ENCODE measurements at places on chromosomes 16 and 17.

GRCh38 chr17:9361188-9361955 lies 214.2 kb downstream of the STX8 start:
- DNase-seq = no peak

GRCh38 chr16:11133344-11133943 lies 122.6 kb downstream of the SOCS1 start:
- no peak for DNase-seq

DNA sequence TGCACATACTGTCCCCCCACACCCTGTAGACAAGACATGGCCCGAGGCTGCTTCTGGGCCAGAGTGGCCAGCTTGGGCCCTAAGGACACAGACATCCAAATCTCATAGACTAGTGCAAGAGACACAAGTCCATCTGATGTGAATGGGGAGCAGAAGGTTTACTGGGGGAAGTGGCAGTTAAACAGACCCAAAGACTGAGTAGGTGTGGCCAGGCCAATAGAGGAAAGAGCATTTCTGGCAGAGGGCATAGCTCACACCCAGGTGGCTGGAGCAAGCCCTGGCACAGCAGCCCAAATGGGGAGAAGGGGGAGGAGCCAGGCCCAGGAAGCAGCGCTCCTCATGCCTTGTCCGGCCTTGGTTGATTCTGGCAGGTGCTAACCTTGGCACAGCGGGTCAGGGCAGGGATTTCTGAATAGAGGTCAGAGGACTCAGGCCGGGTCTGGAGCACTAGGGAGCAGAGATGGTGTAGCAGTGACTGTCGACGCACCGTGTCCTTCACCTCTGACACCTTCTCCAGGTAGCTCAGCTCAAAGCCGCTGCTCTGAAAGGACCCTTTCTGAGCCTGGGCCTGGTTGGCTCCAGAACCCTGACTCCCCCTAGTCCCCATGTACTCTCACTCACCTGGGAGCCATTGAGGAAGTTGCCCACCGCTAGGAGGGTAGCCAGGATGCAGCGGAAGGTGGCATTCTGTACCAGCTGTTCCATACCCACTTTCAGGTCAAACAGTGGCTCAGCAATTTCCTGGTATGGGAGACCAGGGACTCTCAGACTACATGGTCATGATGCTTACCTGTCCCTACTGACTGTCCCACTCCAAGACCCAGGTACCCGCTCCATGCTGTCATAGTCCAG lies 4.1 kb downstream of the TMEM208 start:
- no peak for DNase-seq

DNA sequence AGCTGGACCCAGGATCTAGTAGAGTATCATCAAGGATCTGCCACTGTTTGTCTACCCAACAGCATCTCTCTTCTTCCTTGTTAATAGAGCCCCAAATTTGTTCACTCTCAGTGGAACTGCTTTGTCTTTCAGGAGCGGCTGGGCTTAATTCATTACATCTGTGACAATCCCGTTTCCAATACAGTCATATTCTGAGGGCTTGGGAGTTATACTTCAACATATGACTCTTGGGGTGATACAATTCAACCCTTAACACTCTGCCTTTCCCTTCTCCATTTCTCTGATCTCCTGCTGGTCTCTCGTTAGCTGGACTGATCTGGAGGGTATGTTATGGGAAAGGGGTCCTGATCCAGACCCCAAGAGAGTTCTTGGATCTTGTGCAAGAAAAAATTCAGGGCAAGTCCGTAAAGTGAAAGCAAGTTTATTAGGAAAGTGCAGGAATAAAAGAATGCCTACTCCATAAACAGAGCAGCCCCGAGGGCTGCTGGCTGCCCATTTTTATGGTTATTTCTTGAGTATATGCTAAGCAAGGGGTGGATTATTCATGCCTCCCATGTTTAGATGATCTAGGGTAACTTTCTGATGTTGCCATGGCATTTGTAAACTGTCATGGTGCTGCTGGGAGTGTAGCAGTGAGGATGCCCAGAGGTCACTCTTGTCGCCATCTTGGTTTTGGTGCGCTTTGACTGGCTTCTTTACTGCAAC lies 42.4 kb downstream of the IQCK start:
- DNase-seq = no peak

GRCh38 chr17:68734187-68734900 lies 133.2 kb upstream of the FAM20A start:
- no peak for DNase-seq

DNA sequence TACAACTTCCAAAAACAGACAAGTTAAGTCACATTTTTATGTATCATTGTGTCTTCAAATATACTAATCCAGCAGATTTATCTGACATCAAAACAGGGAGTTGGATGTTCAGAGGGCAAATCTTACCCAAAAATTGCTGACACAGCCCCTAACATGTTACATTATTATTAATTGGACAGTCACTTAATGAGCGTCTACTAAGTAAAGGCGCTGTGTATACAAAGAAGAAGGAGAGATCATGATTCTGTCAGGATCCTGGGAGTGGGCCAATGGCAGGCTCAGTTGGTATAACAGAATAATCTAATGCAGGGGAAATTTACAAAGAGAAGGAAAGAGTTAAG lies 18.4 kb upstream of the CD300E start:
- no peak for DNase-seq
